ENCODE measurements at places on chromosomes 2 and 18.

DNA sequence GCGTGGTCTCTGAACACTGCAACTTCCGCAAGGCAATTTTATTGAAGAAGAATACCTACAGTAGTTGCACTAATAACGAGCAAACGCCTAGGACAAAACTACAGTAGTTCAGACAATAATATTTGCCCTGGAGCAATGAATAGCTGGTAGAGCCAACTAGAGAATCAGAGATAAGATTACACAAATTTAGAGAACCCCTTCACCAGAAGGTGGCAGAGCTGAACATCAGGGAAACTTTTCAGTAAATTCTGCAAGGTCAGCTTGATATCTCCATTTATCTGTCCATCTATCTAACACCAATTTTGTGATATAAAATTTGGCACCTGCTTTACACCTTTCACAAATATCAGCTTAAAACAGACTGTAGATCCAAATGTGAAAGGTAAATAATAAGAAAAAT lies 43.8 kb downstream of the CDH19 start:
- no peak for DNase-seq

DNA sequence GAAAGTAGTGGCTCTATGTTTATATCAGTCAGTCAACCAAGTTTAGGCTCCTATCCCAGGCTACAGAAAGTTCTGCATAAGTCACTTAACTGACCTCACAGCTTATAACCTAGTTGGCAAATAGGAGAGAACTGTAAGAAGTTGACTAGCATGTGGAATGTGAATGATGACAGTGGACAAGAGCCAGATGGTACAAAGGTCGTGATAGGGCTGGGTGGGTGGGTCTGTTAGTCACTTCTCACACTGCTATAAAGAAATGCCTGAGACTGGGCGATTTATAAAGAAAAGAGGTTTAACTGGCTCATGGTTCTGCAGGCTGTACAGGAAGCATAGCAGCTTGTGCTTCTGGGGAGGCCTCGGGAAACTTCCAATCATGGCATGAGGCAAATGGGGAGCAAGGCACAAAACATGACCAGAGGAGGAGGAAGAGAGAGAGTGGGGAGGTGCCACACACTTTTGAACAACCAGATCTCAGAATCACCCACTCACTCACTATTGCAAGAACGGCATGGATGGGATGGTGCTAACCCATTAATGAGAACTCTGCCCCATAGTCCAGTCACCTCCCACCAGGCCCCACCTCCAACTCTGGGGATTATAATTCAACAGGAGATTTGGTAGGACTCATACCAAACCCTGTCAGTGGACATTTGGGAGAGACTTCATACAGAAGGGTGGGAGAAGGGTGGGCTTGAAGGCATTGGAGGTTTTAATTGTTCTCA lies 68.8 kb downstream of the LTBP1 start:
- no peak for DNase-seq

DNA sequence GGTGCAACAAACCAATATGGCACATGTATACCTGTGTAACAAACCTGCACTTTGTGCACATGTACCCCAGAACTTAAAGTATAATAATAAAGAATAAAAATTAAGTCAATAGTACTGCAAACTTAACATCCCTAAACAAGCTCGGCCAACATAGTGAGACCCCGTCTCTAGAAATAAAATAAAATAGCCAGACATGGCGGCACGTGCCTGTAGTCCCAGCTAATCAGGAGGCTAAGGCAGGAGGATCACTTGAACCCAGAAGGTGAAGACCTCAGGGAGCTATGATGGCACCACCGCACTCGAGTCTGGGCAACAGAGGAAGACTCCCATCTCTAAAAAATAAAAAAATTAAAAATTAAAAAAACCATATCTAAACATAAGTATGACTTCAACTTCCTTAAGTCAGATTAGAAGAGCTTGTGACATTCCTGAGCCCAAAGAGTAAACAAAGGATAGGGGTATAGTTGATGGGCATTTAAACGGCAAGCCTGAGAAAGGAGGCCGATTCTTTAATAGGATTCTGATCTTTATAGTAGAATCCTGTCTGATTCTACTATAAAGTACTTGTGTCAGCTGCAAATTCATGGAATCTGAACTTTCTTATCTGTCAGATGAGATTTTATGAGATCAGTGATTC lies 1.6 kb downstream of the FAM124B start:
- DNase-seq, result no peak

GRCh38 chr2:160224060-160224459 lies 24.0 kb upstream of the ITGB6 start:
- DNase-seq, result no peak

GRCh38 chr2:197145471-197146056 lies 165.0 kb downstream of the ANKRD44 start:
- no peak for DNase-seq

DNA sequence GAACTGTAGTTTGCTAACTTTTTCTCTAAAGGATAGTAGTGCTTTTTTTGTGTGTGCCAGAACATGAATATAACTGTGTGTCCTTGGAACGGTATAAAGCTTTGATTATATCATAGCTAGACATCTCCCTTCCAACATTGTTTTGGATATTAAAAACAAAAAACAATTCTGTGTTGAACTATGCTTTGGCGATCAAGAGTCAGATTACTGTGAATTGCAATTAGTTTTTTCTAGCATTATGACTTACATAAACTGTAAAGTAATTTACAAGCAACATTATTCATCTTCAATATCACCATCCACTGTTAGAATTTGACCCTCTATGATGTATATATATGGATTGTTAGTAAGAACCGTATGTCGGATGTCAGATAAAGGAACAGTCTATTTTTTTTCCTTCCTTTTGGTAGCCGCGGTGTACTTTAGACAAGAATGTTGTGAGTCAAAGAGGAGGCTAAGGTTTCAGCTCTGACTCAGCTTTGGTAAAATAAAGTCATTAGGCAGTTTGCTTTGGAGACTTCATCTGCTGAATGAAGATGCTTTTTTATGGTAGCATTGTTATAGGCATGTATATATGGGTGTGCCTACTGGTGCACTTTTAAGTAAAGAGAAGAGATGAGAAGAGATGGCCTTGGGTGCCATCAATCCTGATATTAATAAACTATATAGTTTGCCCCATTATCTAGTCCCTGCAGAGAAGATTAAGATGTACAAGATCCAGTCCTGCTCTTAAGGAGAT lies 76.4 kb downstream of the LTBP1 start:
- no peak for DNase-seq

- DNase-seq, result no peak
Observed at GRCh38 chr2:72572501-72572900, 253.3 kb downstream of the EXOC6B start.

GRCh38 chr2:235046589-235046988 lies 94.8 kb downstream of the SH3BP4 start:
- no peak for DNase-seq

GRCh38 chr2:41510108-41510507 lies 537.7 kb upstream of the PKDCC start:
- no peak for DNase-seq

DNA sequence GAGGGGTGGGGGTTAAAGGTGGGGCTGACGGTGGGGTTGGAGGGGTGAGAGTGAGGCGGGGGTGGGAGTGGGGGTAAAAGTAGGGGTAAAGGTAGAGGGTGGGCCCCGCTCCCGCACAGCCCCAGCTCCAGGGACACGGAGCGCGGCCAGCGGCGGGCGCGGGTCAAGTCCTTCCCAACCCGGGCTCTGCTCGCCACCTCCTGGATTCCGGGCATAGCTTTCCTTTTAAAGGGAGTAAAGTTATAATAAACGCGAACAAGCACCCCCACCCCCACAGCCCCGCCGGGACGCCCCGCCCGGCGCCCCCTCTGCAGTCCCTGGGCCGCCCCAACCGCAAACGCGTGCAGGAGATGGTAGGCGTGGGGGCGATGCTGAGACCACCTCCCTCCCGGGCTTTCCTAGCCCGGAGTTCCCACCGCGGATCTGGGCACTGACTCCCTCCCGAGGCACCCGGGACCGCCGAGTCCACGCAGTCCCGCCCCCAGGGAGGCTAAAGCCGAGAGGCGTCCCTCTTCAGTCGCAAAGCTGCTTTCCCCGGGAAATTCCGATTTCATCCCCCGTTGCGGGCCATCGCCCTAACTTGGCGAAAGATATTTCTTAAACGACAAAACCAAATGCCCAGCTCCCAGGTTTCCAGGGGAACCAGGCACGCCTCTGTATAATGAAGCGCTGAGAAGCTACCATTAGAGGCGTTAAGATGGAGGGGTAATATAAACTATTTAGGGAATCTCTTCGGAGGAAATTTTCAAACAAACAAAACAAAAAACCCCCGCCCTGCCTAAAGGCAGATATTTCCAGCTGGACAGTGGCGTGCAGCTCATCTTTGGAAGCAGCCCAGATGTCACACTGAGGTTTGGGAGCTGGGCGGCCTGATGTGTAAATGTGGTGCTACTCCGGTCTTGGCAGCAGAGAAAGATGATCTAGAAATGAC lies at the start of gene LIMS2:
TSS of gene LIMS2 (minus strand) at position 200 of the 931 bp plus-strand sequence. CDS start 506 bp downstream, outside the sequence.
- no peak for DNase-seq

DNA sequence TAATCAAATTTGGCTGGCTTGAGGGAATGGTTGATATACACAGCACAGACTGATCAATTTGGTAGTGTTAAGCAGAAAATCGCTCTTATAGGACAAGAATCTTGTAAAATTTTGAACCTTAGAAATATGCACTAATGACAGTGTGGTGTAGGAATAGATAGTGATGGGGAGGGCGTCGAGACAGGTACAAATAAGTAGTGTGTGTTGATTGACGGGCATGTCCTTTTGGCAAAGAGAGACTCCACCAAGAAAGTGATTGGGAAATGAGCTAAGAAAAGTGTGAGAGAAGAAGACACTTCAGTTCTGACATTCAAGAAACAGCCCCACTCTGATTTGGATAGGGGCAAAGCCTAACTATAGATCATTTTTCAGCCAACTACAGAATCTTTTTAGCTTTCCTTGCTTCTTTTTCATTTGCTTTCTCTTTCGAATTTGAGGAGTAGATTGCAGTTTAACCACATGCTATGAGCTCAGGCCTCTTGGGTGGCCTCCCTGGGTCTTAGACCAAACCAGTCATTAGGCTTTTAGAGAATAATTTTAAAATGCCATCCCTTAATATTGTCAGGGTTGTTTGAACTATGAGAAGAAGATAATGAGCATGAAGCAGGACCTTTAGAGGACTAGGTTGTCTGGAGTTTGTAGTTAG lies 127.1 kb downstream of the CERS6 start:
- DNase-seq, result no peak

DNA sequence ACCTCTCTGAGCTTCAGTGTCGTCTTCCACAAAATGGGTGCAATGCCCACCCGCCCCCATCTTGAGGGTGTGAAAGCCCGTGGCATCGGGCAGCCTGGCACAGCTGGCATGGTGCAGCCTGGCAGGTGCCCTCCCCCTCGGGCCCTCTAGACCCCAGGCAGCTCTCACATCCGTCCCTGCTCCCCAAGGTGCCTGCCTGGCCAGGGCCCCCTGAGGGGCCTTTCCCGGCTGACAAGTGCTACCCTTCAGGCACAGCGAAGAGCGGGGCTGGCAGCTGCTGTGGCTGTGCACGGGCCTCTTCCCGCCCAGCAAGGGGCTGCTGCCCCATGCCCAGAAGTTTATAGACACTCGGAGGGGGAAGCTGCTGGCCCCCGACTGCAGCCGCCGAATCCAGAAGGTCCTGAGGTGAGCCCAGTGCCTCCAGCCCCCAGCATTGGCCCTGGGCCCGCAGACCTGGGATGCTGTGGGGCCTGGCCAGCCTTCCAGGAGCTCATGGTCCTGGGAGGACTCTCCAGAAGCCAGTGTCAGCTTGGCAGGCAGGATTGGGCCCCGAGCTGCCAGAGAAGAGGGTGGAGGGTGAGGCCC lies 13.9 kb upstream of the GPR17 start:
- DNase-seq, result no peak

DNA sequence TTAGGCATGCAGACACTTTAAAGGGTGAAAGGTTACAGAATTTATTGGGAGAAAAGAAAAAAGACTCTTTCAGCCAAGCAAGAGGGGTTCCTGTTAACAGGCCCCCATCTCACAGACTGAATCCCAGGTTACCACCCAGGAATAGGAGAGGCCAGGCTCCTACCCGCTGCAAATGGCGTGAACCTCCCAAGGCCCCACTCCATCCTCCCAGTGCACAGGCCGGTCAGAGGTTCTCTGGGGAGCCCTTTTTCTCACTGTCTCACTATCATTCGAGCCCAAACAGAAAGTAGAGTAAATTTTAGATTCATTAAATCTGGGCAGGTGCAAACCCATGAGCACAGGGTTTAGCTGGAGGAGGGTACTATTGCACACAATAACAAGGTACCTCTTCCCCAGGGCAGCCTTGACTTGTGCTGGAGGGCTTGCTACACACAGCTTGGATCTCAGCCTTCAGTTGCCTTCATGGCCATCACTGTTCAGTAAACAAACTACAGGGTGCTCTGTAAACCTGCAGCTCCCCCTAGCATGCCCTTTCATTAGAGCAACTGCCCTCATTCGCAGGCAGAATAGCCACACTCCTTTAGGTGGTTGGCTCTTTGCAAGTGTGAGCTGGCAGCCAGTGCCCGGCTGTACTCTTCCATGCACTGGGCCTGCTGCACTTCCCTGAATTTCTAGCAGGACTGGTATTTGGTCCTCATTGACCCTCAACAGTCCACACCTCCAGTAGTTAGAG lies 7.3 kb upstream of the PLEK start:
- no peak for DNase-seq

- no peak for DNase-seq
Observed at GRCh38 chr18:22567794-22568193, 150.1 kb upstream of the CTAGE1 start.

Measured in thoracic aorta (tissue), 2 donors.